Adipocyte (in vitro differentiated cells): ENCODE measurements at places on chromosomes 12 and 14.

DNA sequence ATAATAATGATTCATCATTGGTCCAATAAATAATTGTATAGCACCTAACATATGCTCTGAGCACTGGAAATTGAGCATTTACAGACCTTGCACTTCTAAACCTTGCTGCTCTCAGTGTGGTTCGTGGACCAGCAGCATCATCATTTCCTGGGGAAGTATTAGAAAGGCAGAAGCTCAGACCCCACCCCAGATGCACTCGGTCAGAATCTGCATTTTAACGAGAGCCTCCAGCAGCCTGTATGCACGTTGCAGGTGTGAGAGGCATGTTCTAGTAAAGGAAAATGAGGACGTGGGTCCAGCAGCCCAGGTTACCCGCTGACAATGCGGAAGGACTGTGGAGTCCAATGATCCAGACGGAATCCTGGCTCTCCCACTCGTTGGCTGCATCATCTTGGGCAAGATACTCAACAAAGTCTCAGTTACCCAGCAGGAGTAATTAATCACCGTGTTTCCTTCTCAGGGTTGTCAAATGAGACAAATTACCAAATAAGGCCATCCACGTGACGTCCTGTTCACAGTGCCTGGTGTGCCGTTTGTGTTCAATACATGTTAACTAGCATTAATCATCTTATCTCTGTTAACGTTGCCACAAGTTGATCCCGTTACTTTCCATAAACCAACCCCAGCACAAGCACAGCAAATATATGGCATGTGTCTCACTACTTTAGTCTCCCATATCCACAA, 49.2 kb upstream of the CCND2 start:
- DNase-seq: no peak

DNA sequence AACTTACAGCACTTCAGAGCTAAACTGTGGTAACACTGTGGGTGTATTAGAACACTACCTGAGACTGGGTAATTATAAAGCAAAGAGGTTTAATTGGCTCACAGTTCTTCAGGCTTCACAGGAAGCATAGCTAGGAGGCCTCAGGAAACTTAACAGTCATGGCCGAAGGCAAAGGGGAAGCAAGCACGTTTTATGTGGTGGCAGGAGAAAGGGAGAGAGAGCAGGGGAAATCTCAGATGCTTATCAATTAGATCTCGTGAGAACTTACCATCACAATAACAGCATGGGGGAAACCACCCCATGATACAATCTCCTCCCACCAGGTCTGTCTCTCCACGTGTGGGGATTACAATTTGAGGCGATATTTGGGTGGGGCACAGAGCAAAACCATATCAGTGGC, 512.6 kb downstream of the RERGL start:
- DNase-seq: no peak

- DNase-seq: no peak
Observed at GRCh38 chr14:30756594-30756993, 117.8 kb upstream of the COCH start.

DNA sequence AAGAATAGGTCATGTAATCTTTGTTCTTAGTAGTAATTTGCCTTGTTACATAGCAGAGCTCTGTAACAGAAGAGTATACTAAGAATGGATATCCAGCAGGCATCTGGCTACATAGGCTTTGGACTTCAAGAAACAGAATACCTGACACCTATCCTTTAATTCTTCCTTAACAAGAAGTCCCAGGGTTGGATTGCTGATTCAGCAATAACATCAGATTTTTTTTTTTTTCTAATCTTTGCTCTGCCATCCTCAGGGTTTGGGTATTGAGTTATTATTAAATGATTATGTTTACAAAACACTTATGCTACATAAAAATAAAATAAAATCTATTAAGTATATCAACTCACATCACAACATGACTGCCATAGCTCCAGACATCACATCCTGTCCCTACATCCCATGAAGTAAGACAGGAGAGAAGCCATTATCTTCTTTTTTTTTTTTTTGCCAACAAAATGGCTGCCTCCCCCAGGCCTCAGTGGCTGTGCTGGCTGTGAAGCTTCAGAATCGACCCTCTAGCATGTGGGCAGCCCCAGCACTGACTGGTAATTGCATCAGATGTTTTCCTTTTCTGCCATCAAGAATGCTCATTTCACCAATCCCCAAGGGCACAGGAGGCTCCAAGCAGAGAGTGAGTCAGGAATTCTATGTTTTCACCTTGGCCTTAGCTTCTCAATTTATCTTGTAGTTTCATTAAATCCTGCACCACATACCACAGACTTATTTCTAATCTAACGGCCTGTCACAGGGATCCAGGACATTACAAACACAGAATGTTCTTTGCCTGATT, 186.2 kb downstream of the DICER1 start:
- peak; percentile 12 for DNase-seq

DNA sequence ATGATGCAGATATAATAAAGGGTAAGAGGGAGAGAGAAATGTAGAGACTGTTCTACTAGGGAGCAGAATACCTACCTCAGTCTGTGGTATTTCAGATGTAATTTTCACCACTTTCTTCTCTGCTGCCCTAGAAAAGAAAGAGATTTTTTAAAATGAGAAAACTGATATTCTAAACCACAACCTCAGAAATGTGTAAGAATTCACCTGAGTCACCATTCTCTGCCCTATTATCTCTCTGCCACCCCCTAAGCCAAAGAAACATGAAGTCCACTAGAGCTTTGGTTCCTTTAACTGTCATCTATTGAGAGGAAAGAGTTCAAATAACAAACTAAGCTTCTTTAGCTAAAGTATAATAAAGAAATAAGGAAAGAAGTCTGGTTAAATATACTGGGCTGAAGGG, 21.6 kb downstream of the SARNP start:
- DNase-seq: no peak

DNA sequence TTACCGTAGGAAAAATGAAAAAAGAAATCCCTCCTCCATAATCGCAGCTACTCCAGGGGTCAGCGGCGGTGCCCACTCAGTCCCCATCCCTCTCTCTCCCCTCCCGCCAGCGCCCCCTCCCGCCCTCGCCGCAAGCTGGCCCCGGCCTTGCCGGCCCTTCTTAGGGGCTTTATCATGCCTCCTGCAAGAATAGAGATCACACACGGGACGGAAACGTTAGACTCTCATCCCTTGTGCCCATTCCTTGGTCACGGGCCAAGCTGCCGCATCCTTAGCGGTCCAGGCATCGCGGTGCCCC, 692 bp upstream of the COX14 start:
- DNase-seq: no peak

DNA sequence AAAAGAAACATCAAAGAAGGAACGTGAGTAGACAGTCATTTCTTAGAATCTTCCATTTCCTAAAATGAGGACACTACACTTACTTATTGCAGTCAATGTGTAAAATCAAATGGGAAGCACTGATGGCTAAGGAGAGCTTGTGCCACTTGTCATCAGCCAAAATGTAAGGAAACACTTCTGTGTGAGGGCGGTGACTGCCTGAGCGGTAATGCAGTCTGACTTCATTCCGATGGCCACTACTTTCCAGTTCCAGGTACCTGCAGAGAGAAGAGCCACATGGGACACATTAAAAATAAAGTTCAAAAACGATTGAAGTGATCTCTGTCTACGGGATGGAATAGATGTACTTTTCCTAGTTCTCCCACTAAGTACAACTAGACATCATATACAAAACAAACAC, 96.3 kb downstream of the NELL2 start:
- no peak for DNase-seq

DNA sequence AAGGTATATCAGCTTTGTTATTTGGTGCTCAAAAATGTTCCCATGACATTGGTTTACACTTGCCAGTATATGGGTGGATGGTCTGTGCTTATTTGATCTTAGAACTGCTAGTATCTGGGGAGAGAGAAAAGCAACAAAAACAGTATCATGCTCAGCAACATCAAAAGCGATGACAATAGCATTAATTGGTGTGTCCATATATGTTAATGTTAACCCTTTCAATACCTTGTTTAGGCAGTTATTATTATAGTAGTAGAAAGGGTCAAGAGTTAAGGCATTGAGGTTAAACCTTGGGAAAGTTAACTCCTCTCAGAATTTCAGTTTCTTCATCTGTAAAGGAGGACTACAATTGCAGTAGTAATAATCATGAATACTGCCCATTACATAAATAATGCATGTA, 37.4 kb upstream of the SLC38A2 start:
- no peak for DNase-seq

DNA sequence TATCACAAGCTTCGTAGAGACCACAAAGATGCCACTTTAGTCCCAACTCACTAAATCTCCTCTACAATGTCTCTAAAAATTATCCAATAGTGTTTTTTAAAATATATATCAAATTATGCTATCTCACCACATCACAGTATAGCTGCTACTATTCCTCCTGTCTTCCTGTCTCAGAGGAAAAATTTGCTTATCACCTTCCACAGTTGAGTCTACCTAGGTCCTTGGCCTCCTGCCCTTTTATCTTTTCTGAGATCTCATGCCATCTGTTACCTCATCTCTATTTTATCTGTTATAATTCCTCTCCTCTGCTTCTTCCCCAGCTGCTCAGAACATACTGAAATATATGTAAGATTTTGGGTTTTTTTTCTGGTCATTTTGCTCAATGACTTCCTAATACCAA, 568.2 kb downstream of the DIO2 start:
- DNase-seq: no peak

GRCh38 chr14:95774265-95775160, 60.6 kb upstream of the TCL1A start:
- DNase-seq: peak; percentile 75
